ENCODE measurements at places on chromosomes 7 and 10. TPM values are rescaled to one million over a fixed set of nuclear protein-coding genes. Genes with fewer than 3 reads are reported as not detected.

DNA sequence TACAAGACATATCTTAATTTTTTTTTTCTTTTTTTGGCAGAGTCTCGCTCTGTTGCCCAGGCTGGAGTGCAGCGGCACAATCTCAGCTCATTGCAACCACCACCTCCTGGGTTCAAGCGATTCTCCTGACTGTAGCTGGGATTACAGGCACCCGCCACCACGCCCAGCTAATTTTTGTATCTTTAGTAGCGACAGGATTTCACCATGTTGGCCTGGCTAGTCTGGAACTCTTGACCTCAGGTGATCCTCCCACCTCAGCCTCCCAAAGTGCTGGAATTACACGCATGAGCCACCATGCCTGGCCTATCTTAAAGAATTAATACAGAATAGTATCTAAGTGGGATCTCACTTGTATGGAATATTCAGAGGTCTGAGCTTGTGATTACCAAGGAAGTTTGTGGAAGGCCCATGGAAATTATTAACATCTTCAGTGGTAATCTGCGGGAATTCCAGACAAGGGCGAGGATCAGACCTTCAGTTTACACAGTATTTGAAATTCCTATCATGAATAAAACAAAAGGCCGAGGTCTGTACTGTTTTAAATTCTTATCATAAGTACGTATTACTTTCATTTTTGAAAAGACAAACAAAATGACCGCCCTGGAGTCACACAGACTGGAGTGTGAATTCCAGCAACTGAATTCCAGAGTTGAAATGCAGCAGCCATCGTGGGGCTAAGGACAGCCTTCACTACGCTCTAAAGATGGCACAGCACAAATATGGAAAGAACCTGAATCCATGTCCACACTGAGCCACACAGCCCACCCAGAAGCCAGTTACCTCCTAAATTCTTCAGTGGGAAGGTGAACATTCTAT lies 16.7 kb downstream of the GPRIN2 start:
- DNase-seq: no peak

- no peak for DNase-seq
Observed at GRCh38 chr7:119197877-119198527, 973.5 kb downstream of the ANKRD7 start.

SPDYE5 gene
- not detected for polyA plus RNA-seq

DNA sequence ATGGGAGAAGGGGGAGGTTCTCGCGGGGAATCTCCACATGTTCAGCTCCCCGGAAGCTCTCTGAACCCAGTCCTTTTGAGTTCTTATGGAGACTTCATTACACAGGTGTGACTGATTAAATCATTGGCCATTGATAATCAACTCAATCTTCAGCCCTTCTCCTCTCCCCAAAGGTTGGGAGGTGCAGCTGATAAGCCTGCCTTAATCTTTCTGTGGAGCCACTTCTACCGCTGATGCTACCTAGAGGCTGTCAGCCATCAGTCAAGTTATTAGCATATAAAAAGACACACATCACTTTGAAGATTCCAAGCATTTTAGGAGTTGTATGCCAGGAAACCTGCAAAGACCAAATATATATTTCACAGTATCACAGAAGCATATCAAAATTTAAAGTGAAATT lies 91.7 kb downstream of the MARCHF5 start:
- no peak for DNase-seq

DNA sequence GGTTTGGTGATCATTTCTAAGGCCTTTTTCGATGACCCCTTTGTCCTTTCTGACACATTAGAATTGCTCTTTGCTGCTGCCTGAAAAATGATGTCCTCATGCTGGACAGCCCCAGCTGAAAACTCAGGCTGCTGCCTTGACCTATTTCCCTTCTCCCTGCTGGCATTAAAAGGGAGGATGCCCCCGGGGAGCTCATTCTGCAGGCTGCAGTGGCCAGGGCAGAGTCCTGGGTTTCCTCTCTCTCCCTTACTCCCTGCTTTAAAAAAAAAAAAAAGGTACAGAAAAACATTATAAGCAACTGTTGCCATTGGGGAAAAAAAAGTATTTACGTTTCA lies 35.4 kb downstream of the LRRC4 start:
- DNase-seq: no peak

ERV3-1 gene
- 1.9 TPM for polyA plus RNA-seq

DNA sequence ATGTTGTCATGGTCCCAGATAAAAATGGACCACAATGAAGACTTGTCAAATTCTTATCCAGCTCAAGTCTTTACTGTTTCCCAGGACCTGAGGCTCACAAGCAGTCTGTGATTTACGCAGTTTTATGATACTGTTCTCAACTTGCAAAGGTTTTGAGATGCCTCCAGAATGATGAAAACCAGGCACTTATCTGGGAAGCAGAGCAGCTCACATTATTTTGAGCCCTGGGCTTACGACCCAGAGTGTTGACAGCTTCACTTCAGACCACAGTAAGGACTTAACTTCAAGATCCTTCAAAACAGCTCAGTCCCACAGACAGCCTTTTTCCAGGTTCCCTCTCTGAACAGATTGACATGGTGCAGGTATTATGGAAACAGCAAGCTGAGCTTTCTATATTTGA lies 236.1 kb downstream of the RNLS start:
- DNase-seq: no peak

DNA sequence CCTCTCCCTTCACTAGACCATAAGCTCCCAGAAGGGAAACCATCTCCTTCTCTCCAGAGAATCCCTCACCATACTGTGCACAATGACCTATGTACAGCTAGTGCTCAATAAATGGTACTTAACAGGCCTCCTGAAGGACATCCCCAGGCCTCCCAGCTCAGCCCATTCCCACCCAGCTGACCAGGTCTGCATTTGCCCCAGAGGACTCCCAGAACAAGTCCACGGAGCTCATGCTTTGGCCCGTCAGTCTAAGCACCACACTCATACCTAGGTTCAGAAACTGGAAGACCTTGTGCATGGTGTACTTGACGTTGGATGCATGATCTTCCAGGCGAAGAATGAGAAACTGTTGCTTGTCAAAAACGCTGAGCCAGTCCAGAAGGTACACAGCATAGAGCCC lies 81.3 kb downstream of the CHST15 start:
- DNase-seq: no peak

LBX1 gene
- 7.9 TPM for polyA plus RNA-seq

GPRIN2 gene
- not detected for polyA plus RNA-seq

DNA sequence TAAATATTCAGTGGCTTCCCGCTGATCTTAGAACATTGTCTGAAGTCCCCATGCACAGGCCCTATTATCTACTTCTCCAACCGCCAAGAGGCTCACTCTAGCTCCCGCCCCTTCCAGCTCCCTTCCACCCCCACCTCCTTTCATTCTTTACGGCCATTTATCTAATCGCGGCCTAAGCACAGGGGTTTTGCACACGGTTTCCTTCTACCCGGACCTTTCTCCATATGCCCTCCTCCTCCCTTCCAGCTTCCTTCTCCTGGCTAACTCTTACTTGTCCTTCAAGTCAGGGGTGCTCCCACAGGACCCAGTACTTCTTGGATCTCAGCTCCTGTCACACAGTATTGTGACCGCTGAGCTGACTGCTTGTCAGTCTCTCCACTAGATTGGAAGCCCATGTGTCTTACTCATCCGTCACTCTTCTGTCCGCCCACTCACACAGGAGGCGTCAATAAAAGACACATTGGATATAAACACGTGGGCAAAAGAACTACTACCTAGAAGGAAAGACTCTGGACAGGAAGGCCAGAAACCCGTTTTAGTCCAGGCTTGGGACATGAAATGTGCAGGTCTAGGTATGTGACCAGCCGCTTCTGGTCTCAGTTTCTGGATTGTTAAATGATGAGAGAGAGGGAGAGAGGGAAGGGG lies 20.2 kb upstream of the HPS1 start:
- no peak for DNase-seq

DNA sequence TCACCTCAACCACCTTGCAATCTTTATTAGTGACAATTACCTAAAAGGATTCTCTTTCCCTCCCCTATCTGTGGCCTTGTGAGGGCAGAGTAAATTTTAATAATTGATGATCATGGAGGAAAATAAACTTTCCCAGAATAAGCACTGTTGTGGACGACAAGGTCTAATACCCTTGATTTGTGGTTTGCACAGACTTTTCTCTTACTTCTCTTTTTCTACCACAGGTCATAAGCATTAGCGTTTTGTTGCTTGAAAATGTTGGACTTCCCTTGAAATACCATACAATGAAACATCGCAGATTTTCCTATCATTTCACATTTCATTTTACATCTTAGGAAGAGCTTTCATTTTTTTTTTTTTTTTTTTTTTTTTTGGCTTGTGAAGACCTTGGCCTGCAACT lies 188.1 kb upstream of the TMEM72 start:
- no peak for DNase-seq

MSMB gene
- polyA plus RNA-seq: not detected

- DNase-seq: no peak
Observed at GRCh38 chr7:40162516-40162915, 27.7 kb downstream of the SUGCT start.

DNA sequence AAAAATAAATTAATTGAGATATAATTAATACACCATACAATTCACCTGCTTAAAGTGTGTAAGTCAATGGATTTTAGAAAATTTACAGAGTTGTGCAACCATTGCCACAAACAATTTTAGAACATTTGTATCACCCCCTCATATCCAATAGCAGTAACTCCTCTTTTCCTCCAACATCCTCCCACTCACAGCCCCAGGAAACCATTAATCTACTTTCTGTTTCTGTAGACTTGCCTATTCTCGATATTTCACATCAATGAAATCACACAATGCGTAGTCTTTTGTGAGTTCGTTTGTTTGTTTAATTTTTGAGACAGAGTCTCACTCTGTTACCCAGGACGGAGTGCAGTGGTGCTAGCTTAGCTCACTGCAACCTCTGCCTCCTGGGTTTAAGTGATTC lies 13.7 kb upstream of the HERC4 start:
- no peak for DNase-seq

UPK3B gene
- 0.12 TPM for polyA plus RNA-seq

DNA sequence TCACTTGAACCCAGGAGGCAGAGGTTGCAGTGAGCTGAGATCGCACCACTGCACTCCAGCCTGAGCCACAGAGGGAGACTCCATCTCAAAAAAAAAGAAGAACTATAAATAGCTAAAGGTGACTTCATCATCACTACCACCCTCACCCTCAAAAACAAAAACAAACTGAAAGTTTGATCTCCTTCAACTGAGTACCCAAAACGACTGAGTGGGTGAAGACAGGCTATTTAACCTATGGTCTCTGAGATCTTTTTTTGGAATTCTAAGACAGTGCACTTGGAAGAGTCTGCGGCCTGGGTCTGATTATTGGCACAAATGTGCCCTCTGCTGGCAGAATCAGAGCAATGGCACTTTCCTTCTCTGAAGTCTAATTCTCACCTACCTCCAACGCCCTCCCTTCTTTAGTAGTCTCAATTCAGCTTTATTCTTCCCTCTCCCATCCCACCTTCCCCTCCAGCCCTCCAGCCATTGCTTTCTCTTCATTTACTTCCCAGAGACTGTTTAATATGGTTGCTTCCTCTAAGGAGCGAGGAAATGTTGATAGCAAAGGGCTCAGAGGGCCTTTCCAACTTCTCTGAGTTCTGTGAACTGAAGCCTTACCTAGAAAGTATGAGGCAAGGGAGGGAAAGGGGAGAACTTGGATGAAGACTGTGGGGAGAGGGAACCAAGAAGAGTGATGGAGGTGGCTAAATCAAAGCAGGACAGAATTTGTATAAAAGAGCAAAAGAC lies 2.9 kb upstream of the MYOZ1 start:
- DNase-seq: no peak

- DNase-seq: no peak
Observed at GRCh38 chr10:35201234-35201633, 74.6 kb downstream of the CREM start.

DNA sequence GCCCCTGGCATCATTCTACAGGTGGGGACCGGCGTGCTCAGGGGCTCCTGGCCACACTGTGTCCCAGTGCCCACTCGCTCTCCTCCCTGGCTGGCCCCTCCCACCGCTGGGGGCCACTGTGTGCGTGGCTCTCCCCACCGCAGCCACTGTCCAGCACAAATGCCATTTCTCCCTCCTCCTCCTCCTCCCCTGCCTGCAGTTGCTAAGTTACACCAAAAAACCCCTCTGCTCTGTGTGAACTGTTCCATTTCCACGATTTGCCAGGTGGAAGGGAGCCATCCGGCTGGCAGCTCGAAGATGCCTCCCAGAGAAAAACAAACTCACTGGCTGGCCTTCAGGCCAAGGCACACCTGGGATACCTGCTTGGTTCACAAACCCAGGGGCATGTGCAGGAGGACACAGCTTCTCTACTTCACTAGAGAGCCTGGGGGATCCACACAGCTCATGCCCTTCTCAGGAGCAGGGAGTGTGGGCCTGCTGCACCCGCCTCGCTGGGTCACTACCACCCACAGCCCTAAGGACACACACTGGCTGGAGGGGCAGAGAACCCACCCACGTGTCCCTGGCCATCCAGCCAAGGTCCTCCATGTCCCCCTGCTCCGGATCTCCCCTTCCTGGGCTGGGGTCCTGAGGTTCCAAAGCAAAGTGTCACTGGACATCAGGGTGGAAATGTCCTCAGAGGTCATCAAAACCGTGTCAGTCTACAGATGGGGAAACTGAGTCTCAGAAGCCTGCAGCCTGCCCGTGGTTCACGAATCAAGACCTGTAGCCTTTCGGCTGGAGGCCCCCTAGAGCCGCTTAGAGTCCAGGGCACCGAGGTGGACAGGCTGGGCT lies 1.7 kb downstream of the RASGEF1A start:
- no peak for DNase-seq

DGKI gene
- polyA plus RNA-seq: under 0.01 TPM

GRCh38 chr10:19967981-19968380 lies 151.7 kb downstream of the PLXDC2 start:
- no peak for DNase-seq

RSPH10B gene
- 0.25 TPM for polyA plus RNA-seq

DNA sequence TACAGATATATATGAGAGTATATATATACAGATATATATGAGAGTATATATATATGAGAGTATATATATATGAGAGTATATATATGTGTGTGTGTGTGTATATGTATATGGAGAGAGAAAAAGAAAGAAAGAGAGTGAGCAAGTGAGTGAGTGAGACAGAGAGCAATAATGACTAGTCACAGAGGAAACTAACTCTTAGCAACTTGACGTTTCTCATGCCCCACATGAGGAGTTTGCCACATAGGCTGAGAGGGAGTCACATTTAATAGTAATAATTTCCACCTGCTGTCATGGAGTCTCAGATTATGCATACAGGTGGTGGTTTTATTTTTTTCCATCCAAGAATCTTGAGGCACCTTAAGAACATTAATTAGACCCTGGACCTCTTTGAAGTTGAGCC lies 199.9 kb downstream of the GATA3 start:
- DNase-seq: no peak

- no peak for DNase-seq
Observed at GRCh38 chr7:137836113-137836509, 10.7 kb downstream of the DGKI start.

DNA sequence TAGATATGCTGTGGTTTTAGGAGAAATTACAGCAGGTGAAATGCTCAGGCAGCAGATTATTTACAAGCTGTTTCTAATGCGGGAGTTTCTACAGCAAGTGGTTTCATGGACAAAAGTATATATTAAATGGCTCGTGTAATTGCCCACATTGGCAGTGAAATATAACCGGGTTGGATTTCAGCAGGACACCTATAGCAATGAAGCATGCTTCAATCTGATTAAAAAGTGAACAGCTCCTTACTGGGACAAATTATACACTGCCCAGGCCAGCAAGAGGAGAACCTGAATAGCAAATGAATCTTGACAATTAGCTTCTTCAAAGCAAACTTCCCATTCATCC lies 35.2 kb upstream of the LYZL1 start:
- no peak for DNase-seq

ARL3 gene
- 6.5 TPM for polyA plus RNA-seq
